ENCODE measurements at places on chromosomes 5 and 9.

- DNase-seq, result no peak
Measured at GRCh38 chr5:174773371-174773770, 49.0 kb downstream of the MSX2 start.

DNA sequence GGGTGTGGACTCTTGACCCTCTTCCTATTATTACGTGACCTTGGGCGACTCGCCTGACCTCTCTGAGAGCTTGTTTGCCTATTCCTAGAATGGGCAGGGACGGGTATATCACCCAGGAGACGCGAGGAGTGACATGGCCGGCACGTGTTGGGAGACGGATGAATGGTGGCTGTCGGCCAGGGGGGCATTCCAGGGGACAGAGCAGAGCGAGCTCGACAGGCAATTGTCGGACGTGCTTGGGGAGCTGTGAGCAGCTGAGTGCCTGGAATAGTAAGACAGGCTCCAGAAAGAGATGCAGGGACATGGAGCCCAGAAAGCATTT, 29.3 kb upstream of the UNC5A start:
- no peak for DNase-seq

GRCh38 chr5:125897089-125897488, 526.1 kb upstream of the GRAMD2B start:
- no peak for DNase-seq

DNA sequence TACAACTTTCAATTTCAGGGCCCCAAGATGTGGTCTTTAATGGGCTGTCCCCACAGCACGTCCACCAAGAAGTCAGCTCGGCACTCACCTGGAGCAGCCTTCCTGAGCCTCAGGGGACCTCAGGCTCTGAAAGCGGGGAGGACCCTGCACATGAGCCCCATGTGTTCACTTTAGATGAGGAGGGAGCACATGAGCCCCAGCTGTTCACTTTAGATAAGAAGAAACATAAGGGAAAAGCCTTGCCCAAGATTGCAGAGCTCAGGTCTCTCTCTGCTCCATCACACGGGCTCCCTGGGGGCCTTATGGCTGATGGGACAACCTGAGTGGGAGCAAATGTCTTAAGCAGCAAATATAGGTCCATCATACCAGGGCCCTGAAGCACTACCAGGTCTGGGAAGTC, 56.4 kb downstream of the NIPSNAP3B start:
- no peak for DNase-seq

DNA sequence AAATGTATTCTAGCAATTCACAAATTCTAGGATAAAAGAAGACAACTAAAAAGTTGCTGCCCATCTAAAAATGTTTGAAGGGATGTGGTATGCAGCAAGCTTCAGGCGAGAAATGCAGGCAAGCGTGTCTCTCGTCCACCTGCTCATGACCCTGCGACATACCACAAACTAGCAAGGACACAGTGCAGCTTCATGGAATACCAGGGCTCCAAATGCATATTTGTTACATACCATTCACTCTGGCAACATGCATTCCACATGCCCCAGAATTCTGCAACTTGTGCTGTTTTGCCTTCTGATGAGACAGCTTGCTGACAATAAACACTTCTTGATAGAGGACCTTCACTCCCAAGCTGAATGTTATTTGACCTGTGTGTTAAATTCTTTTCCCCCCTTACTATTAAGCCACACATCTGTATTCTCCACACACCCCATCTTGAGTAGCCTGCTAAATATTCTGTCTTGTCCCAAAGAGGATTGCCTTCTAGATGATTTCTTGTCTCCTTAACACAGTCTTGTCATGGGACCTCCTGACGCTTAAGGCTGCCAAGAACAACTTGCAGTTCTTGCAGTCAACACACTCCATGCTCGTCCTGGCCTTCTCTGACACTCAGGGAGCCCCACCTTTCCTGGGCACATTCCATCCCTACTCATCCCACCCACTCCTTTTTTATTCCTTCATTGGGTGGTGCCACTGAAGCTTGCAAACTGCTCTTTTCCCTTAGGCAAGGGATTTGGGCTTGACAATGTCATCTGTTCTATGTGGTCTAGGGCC, 340.5 kb downstream of the PIK3R1 start:
- DNase-seq, result no peak

- peak; percentile 0 for DNase-seq
Measured at GRCh38 chr5:172505845-172506244, 51.5 kb upstream of the SH3PXD2B start.

DNA sequence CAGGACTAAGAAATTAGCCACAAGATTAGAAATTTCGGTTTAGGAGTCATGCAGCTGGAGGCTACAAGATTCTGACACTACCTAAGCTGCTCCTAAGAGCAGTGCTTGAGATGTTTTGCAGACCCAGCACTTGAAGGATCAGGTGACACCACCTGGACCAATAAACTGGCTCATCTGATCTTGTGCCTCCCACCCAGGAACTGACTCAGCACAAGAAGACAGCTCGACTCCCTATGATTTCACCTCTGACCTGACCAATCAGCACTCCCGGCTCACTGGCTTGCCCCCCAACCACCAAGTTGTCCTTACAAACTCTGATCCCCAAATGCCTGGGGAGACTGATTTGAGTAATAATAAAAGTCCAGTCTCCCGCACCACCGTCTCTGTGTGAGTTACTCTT, 170.4 kb downstream of the TTC39B start:
- DNase-seq, result no peak

GRCh38 chr5:61082516-61083280, 79.6 kb downstream of the SMIM15 start:
- DNase-seq, result no peak

DNA sequence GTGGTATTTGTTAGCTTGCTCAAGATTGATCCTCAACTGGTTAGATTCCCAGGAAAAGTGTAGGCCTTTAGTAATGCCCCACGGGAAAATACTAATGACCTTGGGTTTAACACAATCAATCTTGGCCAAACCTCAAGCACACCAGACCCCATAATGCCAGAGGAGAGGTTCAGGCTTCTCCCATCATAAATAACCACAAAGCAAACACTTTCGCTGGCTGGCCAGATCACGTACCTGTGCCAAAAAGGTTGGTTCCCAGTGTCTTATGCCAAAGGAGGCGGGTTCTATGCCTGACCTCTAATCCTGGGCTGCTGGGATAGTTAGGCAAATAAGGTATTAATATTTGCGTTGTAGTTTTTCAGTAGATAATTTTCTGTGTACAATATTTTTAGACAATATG, 379.2 kb upstream of the CDH18 start:
- no peak for DNase-seq

- no peak for DNase-seq
Measured at GRCh38 chr5:154654486-154655371, 100.4 kb upstream of the LARP1 start.

Measured in endothelial cell (in vitro differentiated cells).